Right ventricle myocardium inferior (tissue), 1 donor: ENCODE measurements at places on chromosomes 4 and X.

DNA sequence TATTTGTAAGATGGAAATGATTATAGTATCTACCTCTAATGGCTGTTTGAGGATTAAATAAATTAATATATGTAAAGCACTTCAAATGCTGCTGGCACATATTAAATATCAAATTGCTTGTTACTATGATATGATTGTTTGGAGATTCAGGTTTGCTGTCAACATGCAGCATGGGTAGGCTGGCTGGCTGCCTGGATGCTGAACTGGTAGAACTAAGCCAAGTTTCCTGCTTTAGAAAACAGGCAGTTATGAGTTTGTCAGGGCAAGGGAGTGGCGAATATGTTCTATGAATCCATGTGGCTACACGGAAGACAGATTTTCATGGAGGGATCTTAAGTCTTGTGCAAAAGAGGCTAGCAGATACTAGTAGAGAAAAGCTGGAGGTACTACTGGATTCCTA, 239.6 kb downstream of the GBA3 start:
- DNase-seq, result no peak

- no peak for DNase-seq
These were observed 1074.5 kb upstream of the PRKX start for GRCh38 chrX:4787971-4788370.

DNA sequence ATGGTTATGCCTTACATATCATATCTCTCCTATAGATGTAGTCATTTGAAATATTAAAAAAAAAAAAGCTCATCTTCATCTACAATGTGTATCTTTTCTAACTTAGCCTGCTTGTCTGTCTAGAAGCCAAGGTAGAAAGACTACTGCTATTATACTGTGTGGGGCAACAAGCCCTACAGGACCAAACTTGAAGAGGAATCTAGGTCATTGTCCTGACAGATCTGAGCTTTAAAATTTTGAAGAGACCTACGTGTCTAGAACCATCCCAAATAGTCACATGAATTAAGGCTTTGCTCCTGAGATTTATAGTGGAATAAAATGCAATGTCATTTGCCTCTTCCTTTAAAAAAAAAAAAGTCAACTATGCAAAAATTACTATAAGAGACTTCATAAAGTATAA, 95.8 kb downstream of the PALLD start:
- no peak for DNase-seq

GRCh38 chr4:26372525-26373172, 51.8 kb downstream of the RBPJ start:
- DNase-seq, result no peak

- DNase-seq, result no peak
These were observed 35.3 kb downstream of the ARAP2 start for GRCh38 chr4:36208893-36209473.

- no peak for DNase-seq
These were observed 136.2 kb downstream of the CFAP299 start for GRCh38 chr4:80471756-80472155.

GRCh38 chr4:174210354-174210753, 73.1 kb downstream of the FBXO8 start:
- no peak for DNase-seq

- no peak for DNase-seq
These were observed 37.1 kb downstream of the AREG start for GRCh38 chr4:74481891-74482609.

DNA sequence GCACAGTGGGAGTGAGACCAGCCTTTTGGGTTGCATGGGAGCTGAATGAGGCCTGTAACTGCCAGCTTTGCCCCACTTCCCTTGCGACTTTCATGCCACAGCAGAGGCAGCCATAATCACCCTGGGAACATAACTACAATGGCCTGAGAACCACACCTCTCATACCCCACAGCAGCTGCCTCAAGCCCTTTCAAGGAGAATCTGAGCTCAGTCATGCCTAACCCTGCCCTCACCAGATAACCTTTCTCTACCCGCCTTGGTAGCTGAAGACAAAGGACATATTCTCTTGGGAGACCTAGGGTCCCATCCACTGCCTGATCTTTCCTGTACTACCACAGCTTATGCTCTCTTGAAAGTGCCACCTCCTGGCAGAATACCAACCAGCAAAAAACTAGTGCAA, 599.9 kb upstream of the IGFBP7 start:
- DNase-seq, result no peak

- no peak for DNase-seq
These were observed 77.5 kb downstream of the HCCS start for GRCh38 chrX:11188664-11189063.

- no peak for DNase-seq
These were observed 83.8 kb downstream of the GRID2 start for GRCh38 chr4:92387459-92388069.

DNA sequence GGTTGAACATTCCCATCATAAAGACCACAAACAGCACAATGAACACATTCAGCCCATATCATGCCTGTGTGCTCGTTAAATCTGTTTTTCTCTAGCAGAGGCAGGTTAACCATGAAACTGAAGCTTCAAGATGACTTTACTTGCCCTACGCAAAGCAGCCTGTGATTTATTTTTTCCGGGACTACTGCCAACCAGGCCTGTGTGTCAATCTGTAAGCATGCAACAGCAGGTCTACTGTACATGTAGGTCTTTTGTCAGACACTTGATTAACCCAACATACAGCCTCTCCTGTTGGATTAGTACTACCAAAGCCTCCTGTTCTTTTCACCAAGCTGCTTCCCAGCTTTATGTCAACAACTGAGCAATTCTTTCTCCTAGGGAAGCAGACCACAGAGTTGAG, 85.5 kb upstream of the ACSL1 start:
- DNase-seq, result no peak

DNA sequence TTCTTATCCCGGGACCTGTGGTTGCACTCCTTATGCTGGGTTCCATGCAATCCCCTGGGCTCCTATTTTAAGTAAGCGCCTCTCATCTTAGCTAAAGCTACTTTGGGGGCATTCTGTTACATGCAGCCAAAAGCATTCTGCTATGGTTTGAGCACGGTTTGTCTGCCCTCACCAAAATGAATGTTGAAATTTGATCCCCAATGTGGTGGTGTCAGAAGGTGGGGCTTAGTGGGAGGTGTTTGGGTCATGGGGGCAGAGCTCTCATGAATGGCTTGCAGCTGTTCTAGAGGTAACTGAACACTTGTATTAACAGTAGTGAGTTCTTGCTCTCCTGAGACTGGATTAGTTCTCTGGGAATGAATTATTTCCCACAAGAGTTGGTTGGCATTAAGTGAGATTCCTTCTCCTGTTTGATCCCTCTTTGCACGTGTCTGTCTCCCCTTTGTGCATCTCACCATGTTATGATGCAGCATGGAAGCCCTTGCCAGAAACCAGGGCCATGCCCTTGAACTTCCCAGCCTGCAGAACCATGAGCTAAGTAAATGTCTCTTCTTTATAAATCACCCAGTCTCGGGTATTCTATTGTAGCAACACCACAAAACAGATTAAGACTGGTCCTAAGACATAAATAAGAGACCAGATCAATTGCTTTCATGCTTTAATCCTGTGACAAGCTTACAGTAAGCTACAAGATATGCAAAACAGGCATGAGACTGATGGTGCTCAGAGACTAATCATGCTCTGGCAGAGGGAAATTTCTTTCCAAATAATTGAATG, 141.8 kb downstream of the TSPAN5 start:
- no peak for DNase-seq

- DNase-seq, result no peak
These were observed 81.6 kb downstream of the DTHD1 start for GRCh38 chr4:36363024-36363423.

DNA sequence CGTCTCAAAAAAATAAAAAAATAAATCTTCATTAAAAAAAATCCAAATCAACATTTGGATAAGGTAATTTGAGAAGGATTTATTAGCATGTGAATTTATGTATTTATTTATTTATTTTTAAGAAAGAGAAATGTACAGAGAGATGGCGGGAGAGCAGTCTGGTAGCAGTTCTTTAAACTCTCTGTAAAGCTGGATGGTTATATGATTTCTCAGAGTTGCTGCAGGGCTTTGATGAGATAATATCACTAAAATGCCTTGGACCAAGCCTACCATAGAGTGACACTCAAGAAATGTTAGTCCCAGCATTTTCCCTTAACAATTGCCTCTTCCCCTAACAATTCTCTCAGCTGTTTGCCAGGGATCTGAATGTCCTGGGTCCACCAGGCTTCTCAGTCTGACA, 103.4 kb upstream of the LNX1 start:
- DNase-seq, result no peak

GRCh38 chr4:108690738-108691137, 40.3 kb downstream of the OSTC start:
- no peak for DNase-seq

DNA sequence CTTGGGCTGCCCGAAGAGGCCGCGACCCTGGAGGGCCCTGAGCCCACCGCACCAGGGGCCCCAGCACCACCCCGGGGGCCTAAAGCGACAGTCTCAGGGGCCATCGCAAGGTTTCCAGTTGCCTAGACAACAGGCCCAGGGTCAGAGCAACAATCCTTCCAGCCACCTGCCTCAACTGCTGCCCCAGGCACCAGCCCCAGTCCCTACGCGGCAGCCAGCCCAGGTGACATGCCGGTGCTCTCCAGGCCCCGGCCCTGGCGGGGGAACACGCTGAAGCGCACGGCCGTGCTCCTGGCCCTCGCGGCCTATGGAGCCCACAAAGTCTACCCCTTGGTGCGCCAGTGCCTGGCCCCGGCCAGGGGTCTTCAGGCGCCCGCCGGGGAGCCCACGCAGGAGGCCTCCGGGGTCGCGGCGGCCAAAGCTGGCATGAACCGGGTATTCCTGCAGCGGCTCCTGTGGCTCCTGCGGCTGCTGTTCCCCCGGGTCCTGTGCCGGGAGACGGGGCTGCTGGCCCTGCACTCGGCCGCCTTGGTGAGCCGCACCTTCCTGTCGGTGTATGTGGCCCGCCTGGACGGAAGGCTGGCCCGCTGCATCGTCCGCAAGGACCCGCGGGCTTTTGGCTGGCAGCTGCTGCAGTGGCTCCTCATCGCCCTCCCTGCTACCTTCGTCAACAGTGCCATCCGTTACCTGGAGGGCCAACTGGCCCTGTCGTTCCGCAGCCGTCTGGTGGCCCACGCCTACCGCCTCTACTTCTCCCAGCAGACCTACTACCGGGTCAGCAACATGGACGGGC, 579 bp downstream of the ABCD1 start:
- DNase-seq, result no peak

GRCh38 chrX:150525061-150525919, 43.1 kb upstream of the MTM1 start:
- DNase-seq, result no peak

- no peak for DNase-seq
These were observed 24.0 kb upstream of the RPL34 start for GRCh38 chr4:108596344-108596743.

DNA sequence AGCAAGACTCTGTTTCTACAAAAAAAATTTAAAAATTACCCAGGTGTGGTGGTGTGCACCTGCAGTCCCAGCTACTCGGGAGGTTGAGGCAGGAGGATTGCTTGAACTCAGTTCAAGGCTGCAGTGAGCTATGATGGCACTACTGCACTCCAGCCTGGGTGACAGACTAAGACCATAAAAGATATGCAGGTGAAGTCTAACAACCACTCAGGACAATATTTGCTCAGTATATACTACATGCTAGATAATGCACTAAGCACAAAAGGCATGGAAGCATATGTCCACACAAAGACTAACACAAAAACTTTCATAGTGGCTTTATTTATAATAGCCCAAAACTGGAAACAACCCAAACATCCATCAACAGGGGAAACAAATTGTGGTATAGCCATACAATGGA, 57.7 kb upstream of the TXK start:
- no peak for DNase-seq

DNA sequence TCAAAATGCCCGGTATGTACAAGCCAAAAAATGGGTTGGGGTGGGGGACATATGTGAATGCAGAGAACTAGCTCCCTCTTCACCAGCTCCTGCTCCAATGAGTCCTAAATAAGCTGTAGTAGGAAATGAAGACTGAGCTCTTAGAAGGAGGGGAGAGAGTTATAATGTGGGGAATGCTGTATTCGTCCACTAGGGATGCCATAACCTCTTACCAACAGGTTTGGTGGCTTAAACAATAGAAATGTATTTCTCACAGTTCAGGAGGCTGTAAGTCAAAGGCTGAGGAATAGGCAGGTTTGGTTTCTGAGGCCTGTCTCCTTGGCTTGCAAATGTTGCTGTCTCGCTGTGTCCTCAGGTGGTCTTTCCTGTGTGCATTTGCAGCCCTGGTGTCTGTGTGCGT, 4.4 kb upstream of the INPP4B start:
- DNase-seq, result no peak

DNA sequence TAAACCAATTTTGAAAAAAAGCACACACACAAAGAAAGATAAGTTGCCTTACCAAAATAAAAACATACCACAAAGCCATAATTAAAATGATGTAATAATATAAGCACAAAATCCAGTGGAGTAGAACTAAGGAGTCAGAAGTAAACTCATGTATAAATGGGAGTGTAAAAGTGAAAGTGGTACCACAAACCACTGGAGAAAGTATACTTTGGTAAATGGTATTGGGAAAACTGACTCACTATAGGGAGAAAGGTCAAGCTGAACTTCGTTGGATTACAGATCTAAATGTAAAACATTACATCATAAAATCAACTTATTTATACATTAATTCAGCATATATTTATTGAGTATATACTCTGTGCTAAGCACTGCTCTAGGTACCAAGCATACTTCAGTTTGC, 46.3 kb upstream of the HHIP start:
- no peak for DNase-seq

GRCh38 chr4:128844931-128845330, 35.4 kb downstream of the JADE1 start:
- no peak for DNase-seq

- DNase-seq, result no peak
These were observed 150.1 kb downstream of the HNRNPD start for GRCh38 chr4:82223715-82224114.

DNA sequence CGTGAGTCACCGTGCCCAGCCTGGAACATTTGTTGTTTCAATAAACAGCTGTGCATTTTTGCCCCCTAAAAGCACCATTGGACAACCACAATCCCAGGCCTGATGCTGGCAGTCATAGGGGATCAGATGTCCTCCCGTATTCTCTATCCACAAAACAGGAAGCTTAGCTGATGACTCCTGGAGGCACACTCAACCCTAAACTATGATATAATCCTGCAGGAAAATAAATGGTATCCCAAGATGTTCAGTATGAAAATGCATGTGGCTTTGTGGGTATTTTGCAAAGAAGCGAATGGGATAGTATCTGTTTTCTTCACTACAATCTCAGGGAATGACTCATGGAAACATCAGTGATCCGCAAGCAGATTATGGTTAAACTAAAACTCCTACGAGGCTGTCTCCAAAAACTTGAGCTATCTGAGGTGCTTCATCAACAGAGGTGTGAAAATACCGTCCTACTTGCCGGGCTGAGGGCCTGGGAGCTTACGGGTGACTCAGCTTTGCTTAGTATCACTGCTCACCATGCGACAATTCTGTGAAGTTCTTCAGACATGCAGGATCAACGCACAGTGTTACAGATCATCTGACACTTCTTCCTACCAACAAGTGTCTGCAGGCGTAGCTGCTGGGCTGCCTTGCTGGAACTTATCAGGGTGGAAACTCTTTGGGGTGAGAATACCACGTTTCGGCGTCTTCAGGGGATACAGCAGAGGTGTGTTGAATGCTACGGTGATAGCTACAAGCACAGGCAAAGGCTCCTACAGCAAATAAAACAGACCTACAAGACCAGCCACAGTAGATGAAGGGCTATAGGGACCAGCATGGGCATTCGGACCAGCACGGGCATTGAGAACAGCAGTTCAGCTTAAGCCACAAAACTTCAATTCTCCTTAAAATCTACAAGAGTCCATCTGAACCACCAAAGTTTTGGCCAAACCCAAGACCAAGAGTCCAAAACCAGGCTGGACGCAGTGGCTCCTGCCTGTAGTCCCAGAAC, 148.5 kb downstream of the DHRSX start:
- no peak for DNase-seq
